Stimulated activated CD4-positive, alpha-beta T cell treated with anti-CD3 and anti-CD28 coated beads, Interleukin-1b, Interleukin-23, amount 100 ng/mL, for 4 hours (primary cell): ENCODE measurements at places on chromosomes 3 and 15.

- DNase-seq: no peak
Measured at GRCh38 chr3:59880717-59881116, 830.9 kb upstream of the CFAP20DC start.

GRCh38 chr3:185823078-185824044 is 1.5 kb downstream of the IGF2BP2 start:
- peak; percentile 23 for DNase-seq

- DNase-seq: no peak
Measured at GRCh38 chr3:159779883-159780282, 208.8 kb upstream of the IL12A start.

DNA sequence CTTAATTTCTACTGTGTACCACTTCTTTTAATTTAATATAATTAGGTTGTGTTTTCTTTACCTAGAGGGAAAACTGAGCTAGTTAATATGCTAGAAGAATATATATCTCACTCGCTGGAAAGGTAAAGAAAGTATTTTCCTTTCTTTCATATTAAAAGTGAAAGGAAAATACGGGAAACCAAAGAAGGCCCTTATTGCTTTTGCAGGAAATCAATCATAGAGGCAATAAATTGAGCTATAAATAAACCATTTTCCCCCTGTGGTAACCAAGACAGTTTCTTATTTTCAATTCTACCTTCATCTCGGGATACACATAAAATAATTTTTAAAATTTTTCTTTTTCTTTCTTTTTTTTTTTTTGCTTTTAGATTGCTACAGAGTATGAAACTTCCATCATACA is 101.6 kb downstream of the CBLB start:
- no peak for DNase-seq

DNA sequence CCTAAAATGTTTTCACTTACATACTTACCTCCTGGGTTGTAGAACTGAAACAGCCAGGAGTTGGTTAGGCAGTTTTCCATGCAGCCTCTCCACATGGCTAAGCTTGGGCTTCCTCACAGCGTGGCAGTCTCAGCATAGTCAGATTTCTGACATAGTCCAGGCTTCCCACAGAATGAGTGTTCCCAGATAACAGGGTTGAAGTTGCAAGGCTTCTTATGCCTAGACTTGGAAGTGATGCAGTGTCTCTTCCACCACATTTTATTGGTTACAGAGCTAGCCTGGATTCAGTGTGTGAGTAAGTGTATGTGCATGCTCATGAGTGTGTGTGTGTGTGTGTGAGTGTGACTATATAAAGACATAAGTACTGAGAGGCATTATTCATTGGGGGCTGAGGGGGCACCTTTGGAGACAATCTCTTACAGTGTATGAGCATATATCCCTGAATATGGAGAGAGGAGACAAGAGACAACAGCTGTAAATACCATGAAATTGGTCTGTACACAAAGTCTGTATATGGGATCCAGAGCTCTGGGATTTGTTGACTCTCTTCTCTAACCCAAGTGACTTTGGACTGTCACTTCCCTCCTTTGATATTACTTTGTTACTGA is 78.1 kb downstream of the ZNF621 start:
- DNase-seq: no peak

GRCh38 chr3:42289026-42289425 is 23.0 kb upstream of the CCK start:
- DNase-seq: no peak

DNA sequence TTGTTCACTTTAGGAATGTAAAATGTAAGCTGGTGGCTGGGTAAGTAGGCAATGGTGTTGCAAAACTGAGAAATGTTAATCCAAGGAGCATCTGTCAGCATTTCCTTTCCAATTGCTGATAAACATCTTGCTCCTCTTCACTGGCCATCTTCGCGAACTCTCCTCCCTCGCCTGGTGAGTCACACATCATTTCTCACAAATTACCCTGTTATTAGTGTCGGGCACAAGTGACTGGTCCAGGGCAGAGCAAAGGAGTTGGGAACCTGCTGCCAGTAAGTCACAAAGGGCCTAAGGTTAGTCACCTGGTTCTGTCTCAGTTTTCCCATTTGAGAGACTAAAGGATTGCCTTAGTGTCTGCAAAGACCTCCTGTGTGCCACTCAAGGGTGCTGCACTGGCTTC is 13.0 kb downstream of the CERS3 start:
- no peak for DNase-seq

GRCh38 chr15:72382146-72382545 is 6.3 kb upstream of the HEXA start:
- no peak for DNase-seq

- DNase-seq: no peak
Measured at GRCh38 chr15:79526376-79526775, 94.2 kb downstream of the MINAR1 start.

DNA sequence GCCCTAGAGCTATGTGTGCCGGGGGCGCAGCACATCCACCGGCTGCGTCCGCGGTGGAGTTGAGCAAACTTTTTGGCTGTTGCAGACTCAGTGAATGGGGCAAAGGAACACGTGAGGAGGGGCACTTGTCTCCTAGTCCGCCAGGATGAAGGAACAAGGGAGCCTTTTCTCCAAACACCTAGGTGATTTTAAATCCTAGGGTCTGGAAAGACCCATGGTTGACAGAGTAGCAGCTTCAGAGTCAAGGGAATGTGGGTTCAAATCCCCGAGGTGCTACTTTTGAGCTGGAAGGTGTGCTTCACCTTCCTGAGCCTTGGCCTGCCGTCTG is 648 bp downstream of the ACAN start:
- no peak for DNase-seq

- no peak for DNase-seq
Measured at GRCh38 chr3:71484452-71484851, 99.1 kb downstream of the FOXP1 start.

- no peak for DNase-seq
Measured at GRCh38 chr3:156448300-156448699, 106.6 kb downstream of the SSR3 start.

- no peak for DNase-seq
Measured at GRCh38 chr3:129521611-129522010, 6.8 kb upstream of the RHO start.

GRCh38 chr3:157856078-157856939 is 249.9 kb downstream of the SHOX2 start:
- no peak for DNase-seq

DNA sequence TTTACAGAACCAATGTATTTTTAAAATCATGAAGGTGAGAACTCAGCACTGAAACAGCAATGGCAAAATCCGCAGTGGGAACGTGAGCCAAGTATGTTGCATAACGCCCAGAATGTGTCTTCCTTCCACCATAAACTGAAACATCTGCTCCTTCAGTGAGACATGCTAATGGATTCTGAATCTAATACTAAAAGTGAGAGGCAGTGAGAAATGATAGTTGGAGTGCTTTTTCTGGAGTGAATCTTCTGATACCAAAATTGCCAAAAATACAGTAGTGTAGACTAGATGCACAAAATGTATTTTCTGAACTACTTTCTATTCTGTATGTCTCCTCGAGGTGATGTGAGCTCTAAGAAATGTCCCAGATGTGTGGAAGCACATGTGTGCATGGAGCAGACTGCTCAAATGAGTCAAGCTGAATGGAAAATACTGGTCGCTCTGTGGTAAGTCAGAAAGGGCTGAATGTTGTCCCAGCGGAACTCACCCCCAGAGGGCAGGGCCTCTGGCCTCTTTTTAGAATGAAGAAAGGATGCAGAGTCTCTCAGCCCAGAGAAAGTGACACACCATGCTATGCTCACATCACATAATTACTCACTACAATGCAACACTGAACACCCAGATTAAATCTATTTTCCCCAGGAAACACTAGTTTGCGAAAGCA is 73.0 kb downstream of the ATP10A start:
- peak; percentile 14 for DNase-seq

DNA sequence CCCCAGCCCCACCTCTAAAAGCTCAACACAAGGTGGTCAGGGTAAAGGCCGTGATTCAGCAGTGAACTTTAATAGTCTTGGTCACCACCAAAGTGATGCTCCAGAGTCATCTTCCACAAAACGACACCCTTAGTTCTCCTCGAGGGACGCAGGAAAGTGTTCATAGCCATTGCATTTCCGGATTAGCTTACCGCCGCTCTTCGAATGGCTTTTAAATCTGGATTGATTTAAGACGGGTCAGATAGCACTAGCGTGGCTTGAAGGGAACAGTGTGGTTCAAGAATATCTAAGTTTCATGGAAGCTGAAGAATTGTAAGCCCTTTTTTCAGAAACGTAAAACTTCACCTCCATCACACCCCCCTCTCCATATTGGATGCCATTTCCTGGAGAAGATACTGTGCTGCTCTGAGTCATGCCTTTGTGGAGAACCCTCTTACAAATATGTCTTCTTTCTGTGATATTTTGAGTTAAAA is 829 bp downstream of the RNF7 start:
- peak; percentile 3 for DNase-seq

DNA sequence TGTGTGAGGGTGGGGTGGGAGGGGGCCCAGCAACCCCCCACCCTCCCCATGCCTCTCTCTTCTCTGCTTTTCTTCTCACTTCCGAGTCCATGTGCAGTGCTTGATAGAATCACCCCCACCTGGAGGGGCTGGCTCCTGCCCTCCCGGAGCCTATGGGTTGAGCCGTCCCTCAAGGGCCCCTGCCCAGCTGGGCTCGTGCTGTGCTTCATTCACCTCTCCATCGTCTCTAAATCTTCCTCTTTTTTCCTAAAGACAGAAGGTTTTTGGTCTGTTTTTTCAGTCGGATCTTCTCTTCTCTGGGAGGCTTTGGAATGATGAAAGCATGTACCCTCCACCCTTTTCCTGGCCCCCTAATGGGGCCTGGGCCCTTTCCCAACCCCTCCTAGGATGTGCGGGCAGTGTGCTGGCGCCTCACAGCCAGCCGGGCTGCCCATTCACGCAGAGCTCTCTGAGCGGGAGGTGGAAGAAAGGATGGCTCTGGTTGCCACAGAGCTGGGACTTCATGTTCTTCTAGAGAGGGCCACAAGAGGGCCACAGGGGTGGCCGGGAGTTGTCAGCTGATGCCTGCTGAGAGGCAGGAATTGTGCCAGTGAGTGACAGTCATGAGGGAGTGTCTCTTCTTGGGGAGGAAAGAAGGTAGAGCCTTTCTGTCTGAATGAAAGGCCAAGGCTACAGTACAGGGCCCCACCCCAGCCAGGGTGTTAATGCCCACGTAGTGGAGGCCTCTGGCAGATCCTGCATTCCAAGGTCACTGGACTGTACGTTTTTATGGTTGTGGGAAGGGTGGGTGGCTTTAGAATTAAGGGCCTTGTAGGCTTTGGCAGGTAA is 8.1 kb downstream of the FAM131A start:
- DNase-seq: no peak

- DNase-seq: no peak
Measured at GRCh38 chr15:45743426-45744235, 108.8 kb downstream of the SQOR start.

DNA sequence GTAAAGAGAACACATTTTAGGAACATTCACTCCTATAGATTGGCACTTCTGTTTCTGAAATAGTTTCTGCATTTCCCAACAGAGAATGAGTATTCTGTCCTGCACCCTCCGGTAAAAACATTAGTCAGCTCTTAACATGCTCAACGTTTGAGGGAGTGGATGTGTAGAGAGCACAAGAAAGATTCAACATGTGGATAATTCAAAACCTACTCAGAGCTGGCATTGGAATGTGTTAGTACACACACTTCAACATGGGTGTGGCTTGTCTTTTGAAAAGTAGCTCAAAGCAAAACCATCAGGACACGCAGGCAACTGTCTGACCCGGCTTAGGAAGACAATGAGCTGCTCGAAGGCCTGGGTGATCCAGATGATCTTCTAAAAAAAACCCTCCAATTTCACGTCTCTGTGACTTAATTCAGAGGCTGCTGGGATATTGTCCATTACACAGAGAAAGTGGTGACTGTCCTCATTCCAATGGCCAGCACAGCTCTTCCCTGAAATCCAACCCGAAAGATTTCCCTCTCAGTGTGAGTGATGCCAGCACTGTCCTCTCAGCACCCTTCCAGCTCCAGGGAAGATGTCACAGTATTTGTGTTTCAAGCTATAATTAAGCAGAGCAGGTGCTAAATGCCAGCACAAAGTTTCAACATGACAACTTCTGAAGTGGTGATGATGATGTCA is 18.1 kb downstream of the FBN1 start:
- DNase-seq: no peak

DNA sequence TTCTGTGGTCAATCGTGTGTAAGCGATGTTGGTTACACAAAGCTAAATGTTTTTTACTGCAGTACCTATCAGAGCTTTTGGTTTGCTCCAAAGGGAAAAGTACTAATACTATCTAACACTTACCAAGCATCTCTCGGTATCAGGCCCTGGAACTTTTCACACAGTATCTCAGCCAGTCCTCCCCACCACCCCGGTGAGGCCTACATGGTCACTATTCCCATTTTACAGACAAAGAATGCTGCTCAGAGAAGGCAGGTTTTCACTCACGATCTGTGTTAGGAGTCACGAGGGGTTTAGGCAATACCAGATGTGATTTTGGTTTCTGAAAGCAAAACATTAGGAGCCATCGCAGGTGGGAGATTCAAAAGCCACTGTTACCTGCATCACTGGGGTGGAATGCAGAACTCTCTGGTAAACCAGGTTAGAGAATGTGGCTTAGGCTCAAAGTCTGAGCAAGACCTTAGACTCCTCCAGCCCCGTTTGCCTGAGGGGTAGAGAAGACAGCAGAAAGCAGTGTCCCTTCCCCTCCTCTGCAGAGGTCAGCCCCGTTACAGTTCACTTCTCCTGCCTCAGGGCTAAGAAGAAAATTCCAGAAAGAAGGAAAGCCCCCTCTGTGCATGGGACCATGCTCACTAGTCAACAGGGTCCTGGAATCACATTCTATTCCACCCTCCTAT is 57.2 kb downstream of the XXYLT1 start:
- DNase-seq: no peak

DNA sequence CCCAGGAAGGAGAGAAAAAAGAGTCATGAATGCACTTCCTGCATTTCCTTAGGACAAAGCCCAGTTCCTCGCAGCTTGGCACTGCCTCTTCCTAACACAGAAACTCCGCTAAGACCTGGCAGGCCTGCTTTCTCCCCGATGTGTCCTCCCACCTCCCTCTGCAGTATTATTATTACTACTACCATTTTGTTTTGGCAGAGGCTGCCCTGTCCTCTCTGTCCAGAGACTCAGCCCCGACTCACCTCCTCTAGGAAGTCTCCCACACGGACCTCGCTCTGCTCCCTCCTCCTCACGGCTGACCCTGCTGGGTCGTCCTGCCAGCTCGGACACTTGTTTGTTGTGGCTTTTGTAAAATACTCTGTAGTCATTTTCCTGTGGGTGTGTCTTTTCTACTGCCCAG is 107.2 kb upstream of the HACD2 start:
- DNase-seq: no peak

GRCh38 chr3:48038971-48039481 is 22.8 kb upstream of the MAP4 start:
- no peak for DNase-seq

DNA sequence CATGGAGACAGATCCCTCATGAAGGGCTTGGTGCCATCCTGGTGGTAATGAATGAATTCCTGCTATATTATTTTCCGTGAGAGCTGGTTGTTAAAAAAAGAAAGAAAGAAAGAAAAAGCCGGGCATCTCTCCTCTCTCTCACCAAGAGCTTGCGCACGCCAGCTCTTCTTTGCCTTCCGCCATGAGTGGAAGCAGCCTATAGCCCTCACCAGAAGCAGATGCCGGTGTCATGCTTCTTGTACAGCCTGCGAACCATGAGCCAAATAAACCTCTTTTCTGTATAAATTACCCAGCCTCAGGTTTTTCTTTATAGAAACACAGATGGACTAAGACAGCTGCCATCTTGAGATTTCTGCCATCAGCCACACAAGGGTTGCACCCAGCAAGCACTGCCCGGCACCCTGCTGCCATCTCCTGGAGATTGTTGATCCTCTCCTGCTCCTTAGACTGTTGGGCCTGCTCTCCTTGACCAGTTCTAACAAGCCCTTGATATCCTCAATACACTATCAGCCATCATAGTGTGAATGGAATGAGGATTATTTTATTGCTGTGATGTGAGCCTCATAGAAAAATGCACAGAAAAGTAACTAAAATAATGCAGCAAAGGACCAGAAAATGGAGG is 3.5 kb upstream of the AHSG start:
- no peak for DNase-seq
